ENCODE measurements at places on chromosomes 6 and 20. TPM values are rescaled to one million over a fixed set of nuclear protein-coding genes. Genes with fewer than 3 reads are reported as not detected.

DNA sequence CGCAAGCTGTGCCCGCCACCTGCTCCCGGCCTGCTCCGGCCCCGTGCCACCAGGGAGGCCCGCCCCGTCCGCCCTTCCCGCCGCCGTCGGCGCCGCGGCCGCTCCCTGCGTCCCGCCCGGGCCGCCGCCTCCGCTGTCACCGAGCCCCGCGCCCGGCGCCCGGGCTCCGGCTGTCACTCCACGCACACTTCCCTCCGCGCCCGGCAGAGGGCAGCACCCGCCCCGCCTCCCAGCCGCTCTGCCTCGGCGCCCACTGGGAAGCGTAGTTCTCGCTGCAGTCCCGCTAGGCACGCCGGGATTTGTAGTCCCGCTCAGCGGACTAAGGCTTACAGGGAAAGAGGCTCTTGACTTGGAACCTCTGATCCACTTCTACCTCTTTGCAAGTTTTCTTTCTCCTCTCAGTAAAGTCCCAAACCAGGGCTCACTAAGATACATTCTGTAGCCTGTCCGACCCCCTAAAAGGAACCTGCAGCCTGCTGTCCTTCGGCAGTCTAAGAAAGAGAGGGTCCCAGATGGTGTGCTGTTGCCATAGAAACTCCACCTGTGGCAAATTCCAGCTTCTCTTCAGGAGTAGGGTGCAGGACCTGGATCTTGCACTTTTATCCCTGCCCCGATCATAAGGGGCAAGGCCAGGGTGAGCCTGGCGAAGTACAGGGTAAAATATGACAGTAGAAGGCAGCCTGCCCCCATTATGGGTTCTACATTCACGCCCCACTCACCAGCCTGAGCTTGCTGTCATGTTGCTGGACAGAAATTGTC, at the start of gene TFEB:
Gene TFEB (minus strand): TSS at position 182 of the 759 bp plus-strand sequence. CDS start 44,395 bp downstream, outside the sequence.
- peak; percentile 96 for DNase-seq

DNA sequence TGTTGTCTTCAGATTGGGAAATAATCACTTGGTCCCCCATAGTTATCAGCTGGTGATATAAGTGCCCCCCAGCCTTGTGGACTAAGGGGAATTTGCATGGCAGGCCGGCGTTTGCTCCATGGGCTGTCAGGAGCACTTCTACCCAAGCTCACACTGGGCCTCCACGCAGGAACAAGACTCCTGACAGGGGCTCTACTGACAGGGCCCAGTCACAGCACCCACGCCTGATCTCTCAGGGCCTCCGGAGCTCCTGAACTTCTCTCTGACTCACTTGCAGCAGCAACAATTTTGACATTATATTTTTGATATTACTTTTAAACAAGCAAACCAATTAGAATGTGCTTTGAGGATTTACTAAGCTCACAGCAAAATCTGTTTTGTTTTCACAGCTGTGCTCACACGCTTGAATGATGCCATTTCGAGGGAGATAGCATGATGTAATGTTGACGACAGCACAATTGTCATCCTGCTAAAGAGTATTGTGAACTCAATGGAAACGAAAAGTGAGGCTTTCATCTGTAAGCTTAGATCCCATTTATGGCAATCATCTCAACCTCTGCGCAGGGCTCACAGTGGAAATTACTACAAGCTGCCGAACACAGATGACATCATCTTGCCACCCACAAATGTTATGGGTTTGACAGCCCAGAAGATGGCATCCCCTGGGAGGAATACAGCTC, 28.7 kb upstream of the TXNDC5 start:
- no peak for DNase-seq

The GJA10 gene
- not detected for total RNA-seq

DNA sequence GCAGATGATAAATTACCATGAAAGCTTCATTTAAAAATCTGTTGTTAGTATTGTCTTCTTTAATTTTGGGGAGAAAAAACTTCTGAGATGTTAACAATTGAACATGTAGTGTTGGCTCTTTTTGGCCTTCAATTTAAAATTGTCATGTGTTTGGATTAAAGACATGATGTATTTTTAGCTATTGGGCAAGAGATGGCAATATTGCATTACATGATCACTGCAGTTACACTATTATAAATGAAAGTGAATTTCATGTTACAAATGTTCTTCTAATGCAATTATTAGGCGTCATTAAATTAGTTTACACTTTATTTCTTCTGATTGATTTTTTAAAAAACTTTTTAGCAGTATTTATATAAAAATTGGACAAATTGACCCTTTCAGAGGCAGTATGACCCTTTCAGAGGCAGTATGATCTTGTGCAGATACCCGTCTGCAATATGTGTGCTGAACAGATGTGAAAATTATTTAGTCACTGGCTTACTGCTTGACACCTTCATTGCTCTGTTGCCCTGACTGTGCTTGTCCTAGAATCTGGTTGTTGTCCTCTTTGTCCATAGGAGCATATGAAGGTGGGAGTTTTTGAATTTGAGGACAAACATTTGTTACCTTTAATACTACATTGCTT, 25.8 kb downstream of the CDKAL1 start:
- DNase-seq = no peak

DNA sequence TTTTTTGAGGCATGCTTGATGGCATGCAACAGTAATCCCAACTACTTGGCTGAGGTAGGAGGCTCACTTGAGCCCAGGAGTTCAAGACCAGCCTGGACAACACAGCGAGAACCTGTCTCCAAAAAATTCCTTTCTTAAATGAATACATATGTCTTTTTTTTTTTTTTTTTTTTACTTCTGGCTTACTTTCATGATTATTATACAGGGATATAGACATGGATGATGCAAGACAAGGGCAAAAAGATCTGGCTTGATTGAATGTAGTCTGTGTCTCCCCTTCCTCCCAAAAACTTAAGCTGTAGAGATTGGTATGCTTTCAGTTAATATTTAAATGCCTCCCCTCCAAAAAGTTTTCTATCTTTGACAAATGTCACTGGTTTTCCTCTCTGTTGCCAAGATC, 7.6 kb downstream of the SNX3 start:
- no peak for DNase-seq

DNA sequence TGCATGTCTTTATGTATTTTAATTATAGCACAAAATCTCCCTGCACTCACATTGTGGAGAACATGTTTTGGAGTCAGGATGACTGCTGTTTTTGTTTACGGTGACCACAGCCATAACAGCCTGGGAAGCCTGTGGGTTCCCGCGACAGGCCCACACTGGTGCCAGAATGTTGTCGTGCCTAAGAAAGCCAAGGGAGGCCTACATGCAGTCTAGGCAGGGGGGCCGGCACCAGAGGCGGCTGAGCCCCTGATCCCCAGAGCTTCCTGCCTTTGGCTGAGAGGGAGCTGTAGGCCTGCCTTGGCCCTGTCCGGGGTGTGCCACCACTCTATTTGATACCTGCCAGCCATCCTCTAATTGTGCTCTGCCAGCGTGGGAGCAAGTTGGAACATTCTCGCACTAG, 46.7 kb downstream of the TBC1D7 start:
- no peak for DNase-seq

DNA sequence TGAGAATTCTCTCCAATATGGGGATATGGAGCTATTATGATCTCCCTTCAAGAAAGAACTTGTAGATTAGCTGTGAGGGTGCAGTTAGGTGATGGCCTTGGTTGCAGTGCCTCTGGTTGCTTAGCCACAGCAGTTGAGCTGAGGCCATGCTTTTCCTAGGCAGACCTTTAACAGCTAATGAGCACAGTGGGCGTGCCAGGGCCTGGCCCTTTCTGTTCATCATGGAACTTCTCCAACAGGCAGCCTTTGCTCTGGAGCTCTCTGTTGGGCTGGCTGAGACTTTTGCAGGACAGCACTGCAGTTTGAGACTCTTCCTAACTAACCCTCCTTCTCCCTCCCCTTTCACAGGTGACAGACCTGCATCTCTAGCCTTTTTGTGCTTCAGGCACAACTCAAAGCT, 39.7 kb upstream of the TMEM170B start:
- DNase-seq = no peak

The RAD21L1 gene
- total RNA-seq = not detected

The PACSIN1 gene
- total RNA-seq = 0.03 TPM

Measured in HT-29 (cell line).